ENCODE measurements at places on chromosomes 6 and 20.

DNA sequence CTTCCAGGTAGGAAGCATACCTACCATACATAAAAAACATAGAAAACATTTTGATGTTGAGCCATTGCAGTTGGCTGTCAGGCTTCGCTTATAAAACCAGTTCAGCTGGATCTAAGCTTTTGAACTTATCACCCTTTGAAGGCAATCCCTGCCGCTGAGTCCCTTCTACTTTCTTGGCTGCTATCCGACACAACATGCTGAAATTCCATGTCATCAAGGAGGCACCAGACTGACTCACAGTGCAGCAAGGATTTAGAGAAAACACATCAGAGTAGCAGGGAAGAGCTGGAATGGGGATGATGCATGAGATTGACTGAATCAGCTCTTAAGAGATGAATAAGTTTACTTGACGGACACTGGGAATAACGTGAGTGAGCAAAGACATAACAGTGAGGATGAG lies 135.0 kb upstream of the MAN1A1 start:
- no peak for DNase-seq

DNA sequence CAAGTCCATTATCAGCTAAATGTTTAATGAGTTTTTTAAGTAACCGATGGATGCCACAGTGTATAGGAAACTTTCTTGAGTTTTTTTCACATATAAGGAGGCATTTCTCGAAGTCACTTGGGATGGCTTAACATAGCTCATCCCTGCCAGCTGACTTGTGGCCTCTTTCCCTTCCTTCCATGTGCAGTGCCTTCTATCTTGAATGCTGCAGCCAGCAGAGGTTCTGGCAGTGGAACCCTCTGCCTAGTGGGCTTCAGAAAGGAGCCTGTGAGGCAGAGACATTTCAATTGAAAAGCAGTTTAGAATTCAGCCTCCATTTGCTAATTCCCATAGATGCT lies 51.9 kb downstream of the AKAP12 start:
- no peak for DNase-seq

- DNase-seq: no peak
These were observed 105.4 kb downstream of the NCOA3 start for GRCh38 chr20:47606983-47607613.

DNA sequence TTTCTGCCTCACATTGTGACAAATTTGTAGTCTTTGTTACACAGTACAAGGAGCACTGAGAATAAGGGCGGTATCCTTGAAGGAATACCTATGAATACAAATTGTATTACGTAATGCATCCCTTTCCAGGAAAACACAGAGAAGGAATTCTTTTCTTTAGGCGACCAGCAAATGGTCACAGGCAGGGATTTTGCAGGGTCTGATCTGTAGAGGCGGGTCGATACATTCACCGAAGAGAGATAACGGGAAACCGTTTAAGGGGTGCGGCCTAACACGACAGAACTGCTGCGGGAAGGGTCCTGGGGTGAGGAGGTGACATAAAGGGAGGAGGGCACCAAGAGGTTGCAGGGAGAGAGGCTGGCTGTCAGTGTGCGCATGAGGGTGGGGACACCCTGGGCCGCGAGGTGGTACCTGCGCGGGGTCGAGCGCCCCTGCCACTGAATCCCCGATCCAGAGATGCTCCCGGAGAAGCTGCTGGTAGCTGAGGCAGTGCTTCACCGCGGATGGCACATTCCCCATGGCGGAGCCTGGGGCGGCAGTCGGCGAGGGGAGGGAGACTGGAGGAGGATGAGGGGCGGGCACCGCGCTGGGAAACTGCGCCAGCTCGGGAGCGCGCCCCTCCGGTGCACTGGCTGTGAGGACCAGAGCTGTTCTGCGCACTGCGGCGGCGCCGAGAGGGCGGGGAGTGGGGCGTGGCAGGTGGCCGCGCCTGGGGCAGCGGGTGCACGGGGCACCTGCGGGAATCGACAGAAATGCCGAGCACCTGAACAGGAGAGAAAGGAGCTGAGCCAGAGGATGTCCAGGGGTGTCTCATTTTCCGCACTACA lies at the start of gene HMGCLL1:
HMGCLL1 (minus strand) TSS at position 656 of the 827 bp plus-strand sequence; CDS start at position 519, 137 bp downstream.
- DNase-seq: no peak

GRCh38 chr6:79005024-79005423 lies 73.0 kb downstream of the PHIP start:
- DNase-seq: no peak

- no peak for DNase-seq
These were observed 14.4 kb downstream of the JARID2 start for GRCh38 chr6:15260099-15260821.

- no peak for DNase-seq
These were observed 18.6 kb downstream of the ADGRF5 start for GRCh38 chr6:46903175-46903574.

- DNase-seq: no peak
These were observed 381.8 kb upstream of the NOX3 start for GRCh38 chr6:155837474-155837873.

DNA sequence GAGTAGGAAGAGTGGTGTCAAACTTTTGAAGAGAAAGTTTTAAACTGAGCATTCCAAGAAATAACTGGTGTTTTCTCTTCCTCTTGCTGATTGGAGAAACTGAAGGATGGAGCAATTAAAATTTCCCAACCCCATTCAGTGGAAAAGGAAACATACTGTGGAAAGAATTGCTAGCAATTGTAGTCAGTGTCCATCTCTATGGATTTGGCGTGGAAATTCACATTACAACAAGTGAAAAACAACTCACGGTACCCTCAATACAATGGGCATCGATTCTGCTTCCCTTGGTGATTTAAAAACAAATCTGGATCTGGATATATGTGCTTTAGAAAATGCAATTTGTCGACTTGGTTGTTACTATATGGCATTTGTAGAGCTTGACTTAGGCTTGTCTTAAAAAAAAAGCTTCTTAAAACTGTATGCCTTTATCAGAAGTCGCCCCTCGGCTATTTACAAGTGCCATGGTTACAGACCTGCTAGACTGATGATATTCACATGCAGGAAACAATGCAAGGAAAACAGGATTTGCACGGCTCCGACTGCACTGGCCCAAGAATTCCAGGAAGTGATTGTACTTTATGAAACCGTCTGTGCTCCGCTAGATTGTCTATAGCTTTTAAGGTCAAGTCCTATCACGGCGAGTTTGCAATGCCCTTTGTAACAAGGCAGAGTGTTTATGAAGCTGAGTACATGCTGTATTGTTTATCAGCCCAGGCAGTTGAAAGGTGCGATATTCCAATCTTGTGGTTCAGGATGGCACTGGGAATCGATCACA lies 131.7 kb upstream of the PHACTR1 start:
- DNase-seq: no peak

GRCh38 chr6:159642481-159642880 lies 50.6 kb downstream of the SOD2 start:
- no peak for DNase-seq

GRCh38 chr6:139508023-139508422 lies 133.6 kb upstream of the CITED2 start:
- DNase-seq: no peak

- no peak for DNase-seq
These were observed 13.5 kb upstream of the TRAM2 start for GRCh38 chr6:52590152-52590891.

- DNase-seq: no peak
These were observed 12.5 kb downstream of the PRDM1 start for GRCh38 chr6:106098383-106099234.
